ENCODE measurements at places on chromosomes 12 and 14.

DNA sequence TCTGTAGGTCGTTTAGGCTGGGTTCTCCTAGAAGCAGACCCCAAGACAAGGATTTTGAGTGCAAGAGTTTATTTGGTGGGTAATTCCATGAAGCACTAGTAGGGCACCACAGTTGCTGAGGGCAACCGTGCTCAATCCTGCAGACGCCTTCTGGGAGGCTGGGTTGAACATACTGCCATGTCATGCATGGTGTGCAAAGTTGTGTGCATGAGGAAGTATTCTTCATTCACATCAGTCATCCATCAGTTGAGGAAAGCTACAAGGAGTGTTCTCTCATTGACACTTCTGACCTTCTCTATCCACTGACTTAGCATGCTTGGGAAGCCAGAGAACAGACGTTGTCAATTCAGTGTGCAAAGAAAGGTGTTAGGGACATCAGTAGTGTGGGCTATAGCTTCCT, 179.2 kb downstream of the PTPN11 start:
- DNase-seq, result no peak

- no peak for DNase-seq
These were observed 103.3 kb downstream of the AEBP2 start for GRCh38 chr12:19542606-19543005.

GRCh38 chr14:101504096-101504948, 57.0 kb upstream of the DIO3 start:
- no peak for DNase-seq

GRCh38 chr12:79415321-79415720, 275.4 kb downstream of the PAWR start:
- DNase-seq, result no peak

GRCh38 chr12:88451205-88451604, 129.1 kb downstream of the KITLG start:
- DNase-seq, result no peak

- DNase-seq, result no peak
These were observed 164.1 kb upstream of the NTF3 start for GRCh38 chr12:5267603-5268423.

GRCh38 chr14:58476320-58476719, 48.8 kb downstream of the KIAA0586 start:
- no peak for DNase-seq

DNA sequence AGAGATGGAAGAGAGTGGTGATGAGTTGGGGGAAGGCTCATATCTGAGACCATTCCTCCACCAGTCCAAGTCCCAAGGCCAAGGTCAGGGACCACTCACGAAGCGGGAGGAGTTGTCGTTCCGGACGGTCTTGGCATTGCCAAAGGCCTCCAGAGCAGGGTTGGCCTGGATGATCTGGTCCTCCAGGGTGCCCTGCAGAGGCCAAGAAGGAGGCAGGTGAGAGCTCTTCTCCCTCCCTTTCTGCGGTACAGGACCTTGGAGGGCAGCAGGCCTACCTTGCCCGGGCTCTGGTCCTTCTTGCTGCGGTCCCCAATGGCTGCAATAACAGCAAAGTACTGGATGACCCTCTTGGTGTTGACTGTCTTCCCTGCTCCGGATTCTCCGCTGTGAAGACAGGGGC, 4.0 kb downstream of the MYH7 start:
- no peak for DNase-seq

GRCh38 chr14:71918955-71919354, 13.3 kb upstream of the RGS6 start:
- DNase-seq, result no peak

- DNase-seq, result no peak
These were observed 332.3 kb downstream of the ZFP36L1 start for GRCh38 chr14:68460541-68460940.

DNA sequence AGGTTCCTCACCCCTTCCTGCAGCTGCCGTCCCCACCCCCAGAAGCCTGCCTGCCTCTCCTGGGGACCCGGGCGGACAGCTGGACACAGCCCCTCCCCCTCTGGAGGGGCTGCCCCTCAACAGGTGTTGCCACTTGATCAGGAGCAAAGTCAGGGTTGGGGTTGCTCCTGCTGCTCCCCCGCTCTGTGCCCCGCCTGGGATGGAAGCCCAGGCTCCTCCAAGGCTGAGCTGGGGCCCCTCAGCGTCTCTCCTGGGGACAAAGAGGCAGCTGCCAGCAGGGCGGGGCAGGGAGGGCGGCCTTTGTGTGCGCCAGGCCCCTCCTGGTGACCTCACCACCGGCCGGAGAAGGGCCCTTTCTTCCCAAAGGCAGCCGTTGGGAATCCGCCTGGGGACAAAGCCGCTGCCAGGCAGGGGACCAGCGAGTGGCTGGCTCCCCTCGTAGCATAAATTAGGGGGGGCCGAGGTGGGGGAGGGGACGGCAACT, 13.7 kb downstream of the TRMT61A start:
- no peak for DNase-seq

GRCh38 chr12:91785655-91786498, 359.8 kb downstream of the BTG1 start:
- no peak for DNase-seq

GRCh38 chr12:89840162-89840922, 131.7 kb upstream of the ATP2B1 start:
- DNase-seq, result no peak

- no peak for DNase-seq
These were observed 129.4 kb upstream of the SRRM4 start for GRCh38 chr12:118851891-118852290.

- no peak for DNase-seq
These were observed 880 bp upstream of the FLRT2 start for GRCh38 chr14:85528897-85529631.

- no peak for DNase-seq
These were observed 2.0 kb upstream of the BEGAIN start for GRCh38 chr14:100589071-100589759.

DNA sequence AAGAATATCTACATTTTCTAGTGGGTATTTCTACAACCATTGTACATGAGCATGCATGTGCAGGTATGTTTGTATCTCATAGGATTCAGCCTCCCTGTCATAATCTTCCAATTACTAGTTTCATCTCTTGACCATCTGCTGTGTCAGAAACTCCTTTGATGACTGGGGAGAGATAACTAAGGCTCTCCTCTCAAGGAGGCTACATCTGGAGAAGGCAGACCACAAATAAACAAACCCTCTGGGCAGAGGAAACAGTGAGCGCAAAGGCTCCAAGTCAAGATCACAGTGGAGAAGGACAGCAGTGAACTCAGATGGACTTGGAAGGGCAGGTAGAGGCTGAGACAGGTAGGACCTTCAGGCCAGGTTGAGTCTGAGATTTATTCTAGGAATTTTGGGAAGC, 166.4 kb downstream of the PELI2 start:
- DNase-seq, result no peak

DNA sequence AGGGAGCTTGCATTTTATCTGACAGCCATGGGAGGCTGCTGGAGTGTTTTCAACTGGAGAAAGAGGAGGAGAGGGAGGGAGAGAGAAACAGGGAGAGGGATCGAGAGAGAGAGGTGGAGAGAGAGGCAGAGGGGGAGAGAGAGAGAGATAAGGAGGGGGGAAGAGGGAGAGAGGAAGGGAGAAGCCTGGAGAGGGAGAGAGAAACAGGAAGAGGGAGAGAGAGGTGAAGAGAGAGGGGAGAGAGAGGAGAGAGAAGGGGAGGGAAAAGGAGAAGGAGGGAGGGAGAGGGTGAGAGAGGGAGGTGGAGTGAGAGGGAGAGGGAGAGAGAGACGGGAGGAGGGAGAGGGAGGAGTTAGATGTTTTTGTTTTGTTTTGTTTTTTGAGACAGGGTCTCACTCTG, 45.6 kb downstream of the DNAH10 start:
- DNase-seq, result no peak

DNA sequence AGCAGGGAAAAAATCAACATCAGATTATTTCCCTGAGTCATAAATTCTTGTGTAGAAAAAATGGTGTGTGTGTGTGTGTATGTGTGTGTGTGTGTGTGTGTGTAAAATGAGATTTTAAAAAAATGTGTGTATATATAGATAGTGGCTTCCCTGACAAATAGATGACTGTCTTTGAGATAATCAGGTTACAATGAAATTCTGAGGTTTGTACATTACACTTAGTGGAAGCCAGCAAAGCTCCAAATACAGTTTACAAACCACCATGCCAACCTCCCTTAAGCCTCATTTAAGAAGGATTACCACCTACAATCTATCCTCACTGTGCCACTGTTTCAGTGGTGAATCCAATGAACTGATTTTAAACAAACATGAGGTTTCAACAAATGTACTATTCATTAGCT, 93.8 kb downstream of the MED13L start:
- no peak for DNase-seq

DNA sequence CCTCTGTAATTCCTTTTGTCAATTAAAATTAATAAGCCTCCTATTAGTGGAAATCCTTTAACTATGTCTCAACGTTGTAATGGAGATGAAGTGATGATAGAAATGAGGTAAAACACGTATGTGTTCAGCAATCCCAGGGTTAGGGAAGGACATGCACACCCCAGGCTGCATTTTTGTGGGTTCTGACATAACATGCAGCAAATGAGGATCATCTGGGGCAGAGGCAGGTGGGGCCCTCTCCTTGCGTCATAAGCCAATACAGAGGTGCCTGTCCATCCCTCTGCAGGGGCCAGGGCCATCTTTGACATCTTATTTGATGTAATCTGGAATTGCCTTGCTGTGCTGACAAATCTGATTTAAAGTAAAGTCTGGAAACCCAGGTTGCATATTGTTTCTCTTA, 73.2 kb downstream of the MYRFL start:
- no peak for DNase-seq

DNA sequence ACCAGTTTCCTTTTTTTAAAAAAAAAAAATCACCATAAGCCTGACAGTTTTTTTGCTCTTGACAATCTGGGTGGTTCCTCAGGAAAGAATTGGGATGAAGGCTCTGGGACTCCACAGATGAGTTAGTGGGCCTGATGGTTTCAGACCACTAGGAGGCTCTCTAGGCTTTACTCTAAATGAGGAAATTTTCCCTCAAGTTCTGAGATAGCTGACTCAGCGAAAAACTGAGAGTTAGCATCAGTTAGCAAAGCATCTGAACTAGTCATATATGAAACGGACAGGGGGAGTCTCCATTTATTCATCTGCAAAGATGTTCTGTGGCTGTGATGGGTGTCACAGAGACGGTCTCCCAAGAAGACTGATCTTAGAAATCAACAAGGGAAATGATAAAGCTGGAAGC, 314.3 kb upstream of the OR4E1 start:
- DNase-seq, result no peak

- DNase-seq, result no peak
These were observed 402.8 kb downstream of the BCAT1 start for GRCh38 chr12:24546084-24546483.

GRCh38 chr12:31485571-31485970, 105.4 kb downstream of the DENND5B start:
- no peak for DNase-seq

GRCh38 chr12:95100264-95101190, 27.1 kb upstream of the NR2C1 start:
- DNase-seq, result no peak

GRCh38 chr14:65260786-65261185, 151.7 kb upstream of the FUT8 start:
- DNase-seq, result no peak

DNA sequence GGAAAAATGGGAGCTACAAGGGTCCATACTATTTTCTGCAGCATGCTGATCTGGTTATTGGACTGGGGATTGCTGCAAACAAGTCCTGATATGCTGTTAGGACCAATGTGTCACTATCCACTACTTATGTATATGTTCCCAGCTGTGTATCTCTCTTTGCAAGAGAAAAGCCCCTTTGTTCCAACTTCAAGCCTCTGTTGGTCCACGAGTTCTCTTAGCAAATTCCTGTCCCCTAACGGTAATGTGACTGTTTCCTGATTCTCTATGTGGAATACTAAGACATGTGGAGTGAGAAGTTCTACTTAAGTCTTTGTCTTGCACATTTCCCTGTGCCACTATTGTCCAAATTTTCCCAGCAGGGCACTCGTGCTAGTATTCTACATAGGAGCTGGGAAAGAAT, 557.7 kb downstream of the FSCB start:
- DNase-seq, result no peak

GRCh38 chr12:130645751-130646150, 70.3 kb downstream of the RIMBP2 start:
- no peak for DNase-seq

- no peak for DNase-seq
These were observed 451.8 kb upstream of the STXBP6 start for GRCh38 chr14:25501749-25502148.

- DNase-seq, result no peak
These were observed 66.6 kb upstream of the C14orf180 start for GRCh38 chr14:104512771-104513640.

- no peak for DNase-seq
These were observed 50.8 kb upstream of the ELK3 start for GRCh38 chr12:96143392-96143791.

DNA sequence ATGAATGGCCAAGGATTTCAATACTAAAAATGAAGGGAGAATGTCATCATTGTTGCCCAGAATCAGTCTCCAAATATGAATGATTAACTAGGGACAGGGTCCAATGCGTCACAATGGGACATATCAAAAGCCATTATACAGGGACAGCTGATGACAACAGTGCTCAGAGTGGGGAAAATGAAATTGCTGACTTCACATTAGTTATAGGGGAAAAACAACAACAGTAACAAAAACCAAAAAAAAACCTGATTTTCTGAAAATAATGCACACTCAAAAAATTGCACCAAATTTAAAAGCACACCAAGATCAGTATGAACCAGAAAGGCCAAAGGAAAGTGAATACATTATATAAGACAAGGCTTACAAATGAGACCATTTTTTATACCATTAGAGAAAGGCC, 353.2 kb upstream of the SOX5 start:
- DNase-seq, result no peak

GRCh38 chr12:105384220-105384619, 53.7 kb downstream of the C12orf75 start:
- no peak for DNase-seq

GRCh38 chr14:35678403-35679028, 130.6 kb downstream of the RALGAPA1 start:
- DNase-seq, result no peak

GRCh38 chr12:33222357-33222756, 217.3 kb downstream of the SYT10 start:
- no peak for DNase-seq

DNA sequence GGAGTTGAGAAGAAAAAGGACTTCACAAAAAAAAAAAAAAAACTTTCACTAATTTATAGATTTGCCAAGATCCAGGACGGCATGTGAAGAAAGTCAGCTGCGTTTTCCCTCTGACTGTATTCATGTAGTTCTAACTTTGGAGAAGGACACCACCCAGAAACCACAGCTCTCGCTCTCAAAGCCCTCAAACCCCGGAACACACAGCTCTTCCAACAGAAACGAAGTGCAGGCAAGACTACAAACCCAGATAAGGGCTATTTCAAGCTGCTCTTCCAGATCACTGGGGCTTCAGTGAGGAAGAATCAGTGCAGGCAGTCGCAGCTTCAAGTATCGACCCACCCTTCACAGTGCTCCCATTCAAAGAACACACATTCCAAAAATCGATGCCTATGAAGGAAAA, 13.2 kb downstream of the KCNH5 start:
- DNase-seq, result no peak
